ENCODE measurements at places on chromosomes 1 and 21.

DNA sequence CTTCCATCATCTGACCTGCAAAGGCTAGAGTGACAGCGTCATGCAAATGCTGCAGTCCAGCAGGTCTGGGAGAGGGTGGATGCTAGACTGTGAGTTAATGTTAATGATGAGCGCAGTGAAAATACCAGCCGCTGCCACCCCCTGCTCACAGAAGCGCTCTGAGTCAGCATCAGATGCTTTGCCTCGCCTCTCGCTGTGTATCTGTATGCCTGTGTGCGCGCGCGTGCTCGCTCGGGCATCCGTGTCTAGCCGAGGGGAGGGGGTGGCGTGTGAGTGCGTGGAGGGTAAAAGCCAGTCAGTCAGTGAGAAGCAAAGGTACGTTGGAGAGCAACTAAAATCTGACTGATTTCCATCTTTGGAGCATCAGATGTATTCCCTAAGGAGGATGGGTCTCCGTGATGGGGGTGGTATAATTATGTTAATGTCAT, 858.7 kb downstream of the USP25 start:
- no peak for DNase-seq

DNA sequence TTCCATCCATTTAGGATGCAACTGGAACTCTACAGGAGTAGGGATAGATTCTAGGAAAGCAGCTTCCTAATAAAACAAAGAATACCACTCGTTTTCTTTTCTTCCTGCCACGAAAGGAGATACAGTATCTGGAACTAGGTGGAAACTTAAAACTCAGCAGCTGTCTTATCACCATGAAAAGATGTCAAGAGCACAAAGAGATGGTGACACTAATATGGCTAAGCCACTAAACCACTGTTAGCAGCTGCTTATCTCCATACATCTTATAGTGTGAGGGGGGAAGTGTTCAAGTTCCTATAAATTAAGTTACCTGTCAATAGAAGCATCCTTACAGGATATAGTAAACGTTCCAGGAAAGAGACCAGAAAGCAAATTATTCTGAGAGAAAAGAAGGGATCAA, 162.5 kb downstream of the TYW3 start:
- no peak for DNase-seq

DNA sequence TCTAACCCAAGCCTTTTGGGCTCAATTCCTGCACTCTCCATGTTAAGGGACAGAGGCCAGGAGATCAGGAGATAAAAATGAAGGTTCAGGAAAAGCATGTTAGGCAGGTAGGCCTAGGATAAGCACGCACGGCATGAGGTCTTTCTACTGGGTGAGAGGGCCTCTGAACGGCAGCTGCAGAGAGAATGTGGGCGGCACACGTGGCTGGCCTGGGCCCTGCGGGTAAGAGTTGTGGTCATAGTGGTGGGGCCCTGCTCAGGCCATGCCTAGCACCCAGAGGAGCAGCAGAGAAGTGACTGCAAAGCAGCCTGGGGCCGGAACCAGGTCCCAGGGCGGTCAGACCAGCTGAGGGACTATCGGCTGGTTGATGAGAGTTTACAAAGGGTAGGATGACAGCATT, 7.5 kb upstream of the FOXO6 start:
- no peak for DNase-seq

- DNase-seq = no peak
These were observed 6.1 kb upstream of the TINAGL1 start for GRCh38 chr1:31570228-31570627.

DNA sequence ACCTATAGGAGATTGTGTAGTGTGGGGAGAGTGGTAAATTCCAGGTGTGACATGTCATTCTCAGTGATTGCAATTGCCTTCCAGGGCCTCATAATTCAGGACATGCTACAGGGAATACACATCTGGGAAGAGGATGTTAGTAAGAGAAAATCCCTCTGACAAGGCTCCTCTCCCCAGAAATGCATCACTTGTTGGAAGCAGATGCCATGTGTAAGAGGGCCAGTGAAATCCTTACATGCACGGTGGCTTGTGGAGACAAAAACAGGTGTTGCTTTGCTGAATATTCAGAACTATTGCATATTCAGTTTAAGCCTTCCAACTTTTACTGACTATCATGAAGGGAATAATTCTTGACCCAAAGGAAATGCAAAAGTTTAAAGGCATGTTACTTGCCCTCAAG, 503.4 kb downstream of the NEGR1 start:
- no peak for DNase-seq

DNA sequence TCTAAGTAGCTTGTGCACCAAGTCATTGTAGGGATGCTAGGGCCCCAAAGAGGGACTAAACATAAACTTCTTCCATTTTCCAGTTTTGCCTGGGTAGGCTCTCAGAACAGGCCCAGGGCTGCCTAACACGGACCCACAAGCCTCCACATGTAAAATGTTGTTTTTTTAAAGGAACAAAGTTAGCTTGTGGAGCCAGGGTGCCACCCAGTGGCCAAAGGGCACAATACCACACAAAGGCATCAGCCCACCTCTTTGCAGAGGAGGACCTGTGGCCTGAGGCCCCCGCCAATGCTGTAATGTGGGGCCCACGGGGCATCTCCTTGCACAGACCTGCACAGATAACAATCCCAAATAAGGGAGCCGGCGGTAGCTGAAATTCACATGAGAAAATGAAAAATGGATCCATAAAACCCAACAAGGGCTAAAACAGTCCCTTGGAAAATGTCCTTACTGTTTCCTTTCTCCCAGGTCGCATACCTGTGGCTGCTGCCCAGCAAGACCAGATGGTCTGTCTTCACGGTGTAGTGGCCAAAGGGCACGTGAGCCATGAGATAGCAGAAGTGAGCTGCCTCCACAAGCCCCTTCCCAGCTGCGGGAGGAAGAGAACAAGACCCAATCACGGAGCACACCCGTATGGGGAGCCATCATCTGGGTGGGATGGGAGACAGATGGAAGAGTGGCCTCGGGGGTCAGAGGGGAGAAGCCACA, 23.8 kb downstream of the SEC16B start:
- DNase-seq = no peak

- DNase-seq = no peak
These were observed 12.2 kb downstream of the FAM131C start for GRCh38 chr1:16061266-16061665.

DNA sequence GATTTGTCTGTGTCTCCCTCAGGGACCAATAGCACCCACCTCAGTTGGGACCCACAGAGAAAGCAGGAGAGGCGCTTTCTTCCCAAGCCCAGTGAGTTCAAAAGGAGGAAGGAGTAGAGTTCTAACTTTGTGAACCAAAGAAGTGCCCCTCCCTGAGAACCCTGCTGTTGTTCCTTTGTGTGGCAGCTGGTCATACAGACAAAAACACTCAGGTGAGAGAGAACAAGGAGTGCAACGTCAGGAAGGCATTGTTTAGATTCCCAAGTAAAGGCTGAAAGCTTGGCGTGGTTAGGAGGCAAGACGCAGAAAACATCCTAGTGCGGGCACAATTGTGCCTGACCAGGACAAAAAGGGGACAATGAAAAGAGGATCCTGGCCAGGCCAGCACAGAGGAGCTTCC, 654.6 kb downstream of the KIF26B start:
- no peak for DNase-seq

- DNase-seq = no peak
These were observed 734.1 kb upstream of the ZP4 start for GRCh38 chr1:238624776-238625175.

GRCh38 chr1:106897976-106898375, 158.5 kb upstream of the PRMT6 start:
- no peak for DNase-seq

- DNase-seq = no peak
These were observed 75.8 kb downstream of the FOXJ3 start for GRCh38 chr1:42259059-42259738.

GRCh38 chr1:245330951-245331350, 176.2 kb downstream of the KIF26B start:
- DNase-seq = no peak

DNA sequence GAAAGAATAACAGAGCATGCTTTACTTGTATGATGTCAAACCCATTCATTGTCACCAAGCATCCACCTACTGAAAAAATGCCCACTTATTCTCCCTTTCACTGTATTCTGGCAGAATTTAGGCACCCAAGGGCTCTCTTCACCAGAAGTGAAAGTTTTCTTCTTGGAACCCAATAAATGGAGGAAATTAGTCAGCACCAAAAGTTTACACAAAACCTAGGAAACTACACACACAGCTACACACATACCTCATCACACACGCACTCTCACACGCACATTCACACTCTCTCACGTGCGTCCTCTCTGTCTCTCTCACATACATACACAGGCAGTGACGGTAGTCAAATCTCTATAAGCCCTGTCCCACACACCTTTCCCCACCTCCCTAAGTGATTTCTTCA, 37.6 kb downstream of the MCOLN2 start:
- DNase-seq = peak; percentile 11

DNA sequence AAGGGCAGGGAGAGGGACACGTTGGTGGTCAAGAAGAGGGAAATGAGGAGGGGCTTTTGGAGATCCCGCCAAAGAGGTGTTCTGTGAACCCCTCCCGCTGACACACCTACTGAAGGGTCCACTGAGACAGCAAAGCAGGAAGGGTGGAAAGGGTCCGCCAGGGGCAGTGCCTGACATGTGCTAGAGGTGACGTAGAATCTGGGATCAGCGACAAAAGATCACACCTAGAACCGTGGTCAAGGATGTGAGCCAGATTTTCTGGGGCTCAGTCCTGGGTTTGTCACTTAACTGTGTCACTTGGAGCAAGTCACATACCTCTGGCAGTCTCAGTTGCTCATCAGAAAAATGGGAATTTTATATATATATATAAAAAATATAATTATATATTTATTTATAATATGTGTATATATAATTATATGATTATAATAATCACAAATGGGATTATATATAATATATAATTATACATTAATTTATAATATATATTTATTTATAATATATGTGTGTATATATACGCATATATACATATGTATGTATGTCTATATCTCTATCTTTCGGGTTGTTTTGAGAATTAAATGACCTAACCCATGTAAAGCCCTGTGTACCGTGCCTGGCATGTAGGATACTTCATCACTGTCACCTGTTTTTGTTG, 35.0 kb upstream of the ATP5PO start:
- DNase-seq = no peak

DNA sequence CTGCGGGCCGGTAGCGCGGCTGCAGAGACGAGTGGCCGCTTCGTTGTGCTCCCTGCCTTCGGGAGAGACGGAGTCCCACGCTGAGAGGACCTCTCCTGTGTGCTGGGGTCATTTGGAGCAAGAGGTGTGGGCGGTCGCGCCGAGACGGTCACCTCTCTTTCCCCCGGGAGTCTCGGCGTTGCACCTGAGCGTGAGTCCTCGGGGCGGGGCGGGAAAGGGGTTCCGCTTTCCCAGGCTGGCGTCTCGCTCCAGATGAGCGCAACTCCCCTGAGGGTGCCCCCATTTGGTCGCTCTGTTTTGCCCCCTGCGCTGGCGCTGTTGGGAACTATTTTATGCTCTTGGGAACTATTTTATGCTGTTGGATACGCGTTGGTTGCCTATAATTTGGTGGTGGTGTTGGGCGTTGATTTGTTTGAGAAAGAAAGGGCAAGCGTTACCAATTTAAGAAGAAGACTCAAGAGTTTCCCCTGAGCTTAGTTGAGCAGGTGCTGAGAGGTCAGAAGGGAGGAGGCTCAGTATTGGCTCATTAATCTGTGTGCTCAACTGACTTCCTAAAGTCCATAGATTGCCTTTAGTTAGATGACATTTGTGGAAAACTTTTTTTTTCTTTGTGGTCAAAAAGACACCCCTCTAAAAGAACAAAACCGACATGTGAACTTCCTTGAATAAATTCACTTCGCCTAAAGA, 683 bp downstream of the LRRC8B start:
- DNase-seq = no peak

DNA sequence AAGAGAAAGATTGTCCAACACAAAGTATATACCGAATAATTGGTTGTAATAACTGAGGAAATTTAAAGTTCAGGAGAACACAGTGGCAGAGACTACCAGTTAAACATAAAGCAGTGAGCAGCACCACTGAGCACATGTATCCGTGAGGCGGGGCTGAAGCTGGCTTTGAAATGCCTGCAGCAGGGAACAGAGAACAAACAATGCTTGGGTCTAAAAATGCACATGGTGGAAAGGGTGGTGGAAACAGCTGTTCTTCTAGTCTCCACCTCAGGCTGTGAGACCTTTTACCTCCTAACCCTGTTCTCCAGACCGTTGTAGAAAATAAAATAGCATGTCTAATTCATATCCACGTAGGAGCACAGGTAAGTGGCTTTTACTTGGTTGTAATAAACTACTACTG, 7.7 kb upstream of the GNG4 start:
- DNase-seq = no peak

- no peak for DNase-seq
These were observed 13.9 kb downstream of the TTLL7 start for GRCh38 chr1:83985048-83985447.

GRCh38 chr1:173997791-173998190, 24.4 kb downstream of the RC3H1 start:
- DNase-seq = no peak

- DNase-seq = no peak
These were observed 752.1 kb downstream of the LTN1 start for GRCh38 chr21:28240586-28240985.

DNA sequence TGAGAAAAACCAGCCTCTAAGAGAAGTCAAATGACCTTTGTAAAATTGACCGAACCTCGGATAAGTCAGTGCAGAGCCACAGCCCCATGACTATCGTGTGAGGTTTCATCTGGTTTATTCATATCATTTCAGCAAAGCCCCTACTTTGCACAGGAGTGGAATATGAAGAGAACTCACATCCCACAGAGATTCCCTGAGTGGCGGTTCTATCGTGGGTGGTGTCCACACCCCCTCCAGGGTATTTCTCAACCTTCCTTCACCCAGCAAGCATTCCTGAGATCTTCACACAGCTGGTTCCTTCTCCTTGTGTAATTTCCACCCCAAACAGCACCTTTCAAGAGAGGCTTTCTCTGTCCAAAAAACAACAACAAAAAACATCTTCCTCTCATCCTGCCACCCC, 47.5 kb downstream of the EVA1C start:
- no peak for DNase-seq

DNA sequence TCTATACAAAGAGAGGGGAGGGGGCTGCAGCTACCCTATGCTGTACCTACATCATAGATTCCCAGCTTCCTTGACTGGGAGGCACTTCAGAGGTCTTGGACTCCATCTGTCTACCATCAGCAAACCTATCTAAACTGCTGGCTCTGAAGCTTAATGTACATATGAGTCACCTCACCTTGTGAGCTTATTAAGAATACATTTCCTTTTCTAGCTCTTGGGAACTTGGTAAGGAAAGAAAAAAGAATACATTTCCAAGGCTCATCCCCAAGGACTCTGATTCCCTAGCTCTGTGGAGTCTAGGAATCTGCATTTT, 50.0 kb upstream of the PRELP start:
- no peak for DNase-seq

Measured in stimulated activated CD4-positive, alpha-beta T cell treated with anti-CD3 and anti-CD28 coated beads, Interleukin-1b, Interleukin-23, amount 100 ng/mL, for 1 hour (primary cell).